ENCODE measurements at places on chromosomes 5 and 9.

- no peak for DNase-seq
Measured at GRCh38 chr9:88979021-88979420, 12.2 kb upstream of the S1PR3 start.

GRCh38 chr9:82668689-82669199 lies 394.2 kb downstream of the RASEF start:
- DNase-seq, result no peak

- no peak for DNase-seq
Measured at GRCh38 chr9:99171225-99172123, 50.3 kb downstream of the ALG2 start.

GRCh38 chr5:153212471-153212870 lies 278.0 kb upstream of the GRIA1 start:
- no peak for DNase-seq

DNA sequence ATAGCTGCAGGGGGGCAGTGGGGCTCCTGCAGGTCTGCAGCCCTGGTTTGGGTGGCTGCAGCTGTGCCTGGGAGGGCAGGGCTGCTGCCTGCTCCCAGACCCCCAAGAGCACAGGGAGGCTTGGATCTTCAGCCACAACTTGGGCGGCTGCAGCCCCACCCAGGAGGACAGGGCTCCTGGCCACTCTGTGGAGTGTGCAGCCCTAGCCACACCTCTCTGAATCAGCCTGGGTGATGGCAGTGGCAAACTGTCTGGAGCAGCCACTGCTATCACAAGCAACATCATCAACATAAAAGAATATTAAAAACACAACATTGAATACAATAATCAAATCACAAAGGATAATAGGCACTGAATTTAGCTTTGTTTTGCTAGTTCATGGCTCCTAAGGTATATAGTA lies 164.9 kb upstream of the SLC27A6 start:
- no peak for DNase-seq

- DNase-seq, result no peak
Measured at GRCh38 chr5:90602681-90603080, 44.1 kb downstream of the ADGRV1 start.

DNA sequence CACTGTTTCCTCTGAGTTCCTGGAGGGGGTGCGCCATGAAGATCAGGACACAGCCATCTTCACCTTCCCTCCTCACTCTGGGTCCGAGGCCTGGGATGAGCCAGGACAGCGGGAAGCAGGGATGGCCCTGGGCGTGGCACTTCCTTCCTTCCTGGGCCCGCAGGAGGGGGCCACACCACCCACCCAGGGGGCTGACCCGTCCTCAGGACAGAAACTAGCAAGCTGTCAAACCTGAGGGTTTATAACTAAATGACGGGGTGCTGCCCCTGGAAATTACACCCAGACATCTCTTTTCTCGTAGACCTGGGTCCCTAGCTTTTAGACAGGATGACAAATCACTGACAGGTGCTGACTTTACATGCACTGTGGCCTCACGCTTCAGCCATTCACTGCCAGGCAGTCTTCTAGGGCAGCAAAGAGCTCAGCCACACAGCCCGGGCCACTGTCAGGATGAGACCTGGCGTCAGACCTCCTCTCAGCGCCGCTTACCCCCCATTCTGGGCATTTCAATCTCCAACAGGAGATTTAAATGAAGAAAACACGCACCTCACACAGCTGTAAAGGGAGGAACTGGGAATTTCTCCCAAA lies 8.1 kb downstream of the FCN2 start:
- no peak for DNase-seq

GRCh38 chr9:7105095-7105494 lies 347.3 kb downstream of the KDM4C start:
- no peak for DNase-seq

GRCh38 chr9:124132671-124133147 lies 121.1 kb downstream of the LHX2 start:
- DNase-seq, result no peak

GRCh38 chr9:134014946-134015345 lies 10.3 kb upstream of the BRD3OS start:
- DNase-seq, result no peak

DNA sequence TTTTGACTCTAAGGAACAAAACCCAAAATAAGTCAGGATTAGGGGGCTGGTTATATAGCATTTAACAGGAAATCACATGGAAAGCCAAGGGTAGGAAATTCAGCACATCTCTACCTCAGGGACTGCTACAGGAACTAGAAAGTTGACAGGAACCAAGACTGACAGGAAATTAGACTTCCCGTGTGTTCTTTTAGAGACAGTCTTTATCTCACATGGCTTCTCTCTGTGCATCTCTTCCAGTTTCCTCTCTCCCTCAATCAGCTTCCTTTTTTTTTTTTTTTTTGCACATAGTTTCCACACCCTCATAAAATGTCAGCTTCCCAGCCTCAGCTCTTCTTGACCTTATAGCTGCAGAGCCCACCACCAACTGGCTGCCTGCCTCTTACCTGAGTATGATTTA lies 4.8 kb downstream of the RECK start:
- DNase-seq, result no peak

GRCh38 chr5:178147406-178147805 lies 6.3 kb downstream of the NHP2 start:
- DNase-seq, result no peak

GRCh38 chr5:106739127-106739526 lies 931.6 kb downstream of the EFNA5 start:
- no peak for DNase-seq

Data from stimulated activated CD8-positive, alpha-beta memory T cell treated with anti-CD3 and anti-CD28 coated beads, Interleukin-4, amount 100 ng/mL, for 4 hours (primary cell).